ENCODE measurements at places on chromosomes 2 and 18.

GRCh38 chr18:32048507-32049091 is 30.0 kb downstream of the RNF125 start:
- DNase-seq, result no peak

DNA sequence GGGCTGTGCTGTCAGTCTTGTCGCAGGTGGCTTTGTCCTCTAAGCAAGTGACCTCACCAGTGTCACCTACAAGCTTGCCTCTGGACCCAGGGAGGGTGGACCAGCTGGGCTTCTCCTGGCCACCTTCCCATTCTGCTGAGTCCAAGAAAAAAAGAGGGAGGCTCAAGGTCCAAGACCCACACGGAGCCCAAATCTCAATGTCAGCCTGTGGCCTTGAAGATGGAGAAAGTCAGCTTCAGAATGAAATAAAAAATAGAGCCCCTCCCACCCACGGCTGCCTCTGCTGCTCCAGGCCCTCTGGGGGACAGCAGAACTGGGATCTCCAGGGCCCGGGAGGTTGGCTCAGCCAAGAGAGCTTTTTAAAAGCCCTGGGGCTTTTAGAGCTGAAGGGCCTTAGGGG is 145.9 kb downstream of the TNS1 start:
- DNase-seq, result no peak

GRCh38 chr2:88638743-88639142 is 11.5 kb upstream of the EIF2AK3 start:
- peak; percentile 33 for DNase-seq

DNA sequence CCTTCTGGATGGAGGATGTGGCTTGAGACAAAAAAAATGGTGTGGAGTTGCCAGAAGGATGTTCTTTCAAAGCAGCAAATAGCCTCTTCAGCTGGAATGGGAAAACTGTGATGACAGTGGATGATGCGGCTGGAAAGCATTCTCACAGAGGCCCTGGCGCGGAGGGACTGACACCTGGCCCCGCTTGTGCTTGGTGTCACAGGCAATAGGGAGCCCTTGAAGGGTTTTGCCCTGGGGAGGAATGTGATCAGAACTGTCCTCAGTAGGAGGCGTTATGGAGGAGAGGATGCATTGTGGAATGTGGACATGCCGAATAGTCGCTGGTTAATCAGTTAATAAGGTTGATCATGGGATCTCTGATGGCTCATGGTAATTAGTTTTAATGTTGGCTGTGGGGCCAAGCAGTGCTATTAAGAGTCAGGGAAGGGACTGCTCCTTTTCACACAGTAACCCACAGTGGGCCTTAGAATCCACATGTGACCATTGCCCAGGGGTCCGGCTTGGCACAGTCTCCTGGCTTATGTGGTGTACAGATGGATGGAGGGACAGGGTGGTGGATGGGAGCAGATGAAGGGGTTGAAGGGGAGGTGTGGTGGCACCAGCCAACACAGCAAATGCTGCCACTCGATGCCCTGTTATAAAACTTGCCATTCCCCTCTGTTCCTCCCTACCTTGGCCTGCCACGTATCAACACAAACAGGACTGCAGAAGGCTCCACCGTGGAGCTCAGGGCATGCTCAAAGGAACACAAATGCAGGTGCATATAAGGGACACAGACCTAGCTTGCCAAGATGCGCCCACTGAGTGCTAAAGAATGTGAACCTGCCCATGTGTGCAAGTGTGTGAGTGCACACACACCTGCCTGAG is 71.7 kb downstream of the CIB4 start:
- no peak for DNase-seq

GRCh38 chr2:121479882-121480522 is 50.7 kb upstream of the RNU4ATAC start:
- no peak for DNase-seq

DNA sequence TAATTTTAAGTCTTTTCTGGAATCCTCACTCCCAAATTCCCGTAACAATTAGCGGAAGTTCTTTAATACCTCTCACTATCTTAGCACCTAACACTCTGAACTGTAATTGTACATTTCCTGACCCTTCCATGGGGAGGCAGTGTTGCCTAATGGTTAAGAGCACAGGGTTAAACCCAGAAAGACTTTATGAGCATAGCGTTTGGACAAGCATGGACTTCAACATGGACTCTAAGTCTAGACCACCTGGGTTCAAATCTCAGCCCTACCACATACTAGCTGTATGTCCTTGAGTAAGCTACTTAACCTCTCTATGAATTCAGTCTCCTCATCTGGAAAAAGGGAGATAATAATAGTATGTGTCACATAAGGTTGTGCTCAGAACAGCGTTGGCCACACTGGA is 13.0 kb downstream of the ANTXR1 start:
- peak; percentile 57 for DNase-seq

- DNase-seq, result no peak
These were observed 532.4 kb downstream of the ZNF804A start for GRCh38 chr2:185130685-185131084.

GRCh38 chr2:240244543-240244942 is 104.1 kb upstream of the OTOS start:
- no peak for DNase-seq

DNA sequence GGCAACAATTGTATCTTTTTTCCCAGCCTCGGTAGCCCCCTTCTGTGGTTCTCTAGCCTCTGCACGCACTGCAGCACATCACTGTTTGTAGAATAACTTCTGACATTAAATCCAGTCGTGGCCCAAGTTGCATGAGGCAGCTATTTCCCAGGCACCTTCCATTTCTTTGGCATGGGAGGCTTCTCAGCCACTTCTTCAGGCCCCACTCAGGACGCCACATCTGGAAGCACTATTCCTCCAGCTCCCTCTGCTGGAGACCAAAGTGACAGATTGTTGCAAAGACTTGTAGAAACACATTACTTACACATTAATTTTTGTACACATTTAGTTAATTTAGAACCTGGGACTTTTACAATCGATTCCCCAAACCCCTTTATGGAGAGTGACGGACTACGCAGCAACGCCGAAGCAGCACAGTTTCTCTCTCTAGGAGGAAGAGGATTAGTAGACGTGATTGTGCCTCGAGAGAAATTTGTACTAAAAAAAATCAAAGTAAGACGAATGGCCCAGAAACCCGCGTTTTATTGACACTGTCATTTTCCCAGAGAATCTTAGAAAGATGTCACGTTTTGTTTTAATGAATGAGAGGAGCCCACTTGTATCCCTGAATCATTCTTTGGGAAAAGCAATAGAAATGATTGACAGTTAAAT is 57.8 kb upstream of the RGPD5 start:
- peak; percentile 18 for DNase-seq

GRCh38 chr2:171523088-171524017 is 1.1 kb downstream of the CYBRD1 start:
- peak; percentile 39 for DNase-seq

- DNase-seq, result peak; percentile 81
These were observed 103.4 kb downstream of the ALPK2 start for GRCh38 chr18:58525517-58525916.

- no peak for DNase-seq
These were observed 9.6 kb downstream of the SH3YL1 start for GRCh38 chr2:254241-254640.

GRCh38 chr2:231058761-231059550 is 2.3 kb downstream of the PSMD1 start:
- DNase-seq, result no peak

DNA sequence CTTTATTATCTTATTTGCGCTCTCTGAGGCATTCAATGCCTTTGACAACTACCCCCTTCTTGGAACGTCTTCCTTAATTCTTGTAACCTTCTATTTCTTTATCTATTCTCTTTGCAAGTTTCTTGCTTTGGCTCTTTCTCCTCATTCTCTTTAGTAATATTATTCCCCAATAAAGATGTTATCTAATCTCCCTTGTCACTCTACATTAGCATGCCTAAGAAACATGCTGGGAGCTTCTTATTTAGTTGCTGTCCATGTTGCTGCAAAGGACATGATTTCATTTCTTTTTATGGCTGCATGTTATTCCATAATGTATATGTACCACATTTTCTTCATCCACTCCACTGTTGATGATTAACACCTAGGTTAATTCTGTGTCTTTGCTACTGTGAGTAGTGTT is 113.7 kb downstream of the RDH14 start:
- DNase-seq, result no peak

GRCh38 chr2:129192841-129193253 is 786.6 kb upstream of the RAB6C start:
- no peak for DNase-seq

DNA sequence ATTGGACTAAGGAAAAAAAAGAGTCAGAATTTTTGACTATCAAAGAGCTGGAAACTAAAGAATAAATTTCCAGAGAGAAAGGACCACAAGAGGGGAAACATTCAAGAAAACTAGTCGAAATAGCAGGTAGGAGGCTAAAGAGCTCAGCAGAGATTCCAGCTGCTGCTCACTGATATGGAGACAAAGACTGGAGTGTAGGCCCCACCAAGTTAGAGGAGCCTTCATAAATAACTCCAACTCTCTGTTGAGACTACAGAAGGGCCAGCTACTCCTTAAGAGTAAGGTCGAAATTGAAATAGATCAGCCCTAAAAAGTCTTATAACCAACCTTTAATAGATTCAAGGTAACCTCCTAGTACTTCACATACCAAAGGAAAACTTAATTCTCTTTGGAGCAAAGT is 31.1 kb downstream of the SS18 start:
- DNase-seq, result no peak

DNA sequence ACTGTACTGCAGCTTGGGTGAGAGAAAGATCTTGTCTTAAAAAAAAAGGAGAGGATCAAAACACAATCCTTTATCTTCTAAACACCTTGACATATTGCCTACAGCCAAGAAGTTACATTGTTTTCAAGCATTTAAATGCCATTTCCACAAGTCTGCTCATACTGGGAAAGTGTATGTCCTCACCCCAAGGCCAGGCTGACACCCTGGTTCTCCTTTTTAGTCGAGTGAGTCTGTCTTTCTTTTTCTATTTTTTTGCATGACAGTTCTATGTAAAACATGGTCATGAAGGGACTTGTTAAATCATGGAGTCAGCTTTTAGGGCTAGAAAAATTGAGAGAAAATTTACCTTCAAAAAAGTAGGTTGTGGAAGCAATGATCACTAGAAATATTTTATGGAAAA is 233.3 kb downstream of the FAM210A start:
- no peak for DNase-seq

DNA sequence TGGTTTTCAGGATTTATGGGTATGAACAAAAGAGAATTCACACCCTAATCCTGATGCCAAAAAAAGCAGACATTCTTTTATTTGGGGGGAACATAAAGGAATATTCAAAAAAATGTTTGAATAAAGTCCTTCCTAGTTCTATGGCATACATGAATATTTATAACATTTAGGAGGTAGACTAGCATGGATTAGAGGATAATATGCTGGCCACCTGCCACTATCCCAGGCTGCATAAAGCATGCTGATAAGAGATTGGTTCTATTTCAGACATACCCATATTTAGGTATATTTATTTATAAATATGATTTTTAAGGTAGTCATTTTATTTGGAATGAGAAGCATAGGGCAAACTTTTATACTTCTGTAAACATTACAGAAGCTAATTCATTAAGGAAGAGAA is 34.9 kb upstream of the MAP3K20 start:
- no peak for DNase-seq

DNA sequence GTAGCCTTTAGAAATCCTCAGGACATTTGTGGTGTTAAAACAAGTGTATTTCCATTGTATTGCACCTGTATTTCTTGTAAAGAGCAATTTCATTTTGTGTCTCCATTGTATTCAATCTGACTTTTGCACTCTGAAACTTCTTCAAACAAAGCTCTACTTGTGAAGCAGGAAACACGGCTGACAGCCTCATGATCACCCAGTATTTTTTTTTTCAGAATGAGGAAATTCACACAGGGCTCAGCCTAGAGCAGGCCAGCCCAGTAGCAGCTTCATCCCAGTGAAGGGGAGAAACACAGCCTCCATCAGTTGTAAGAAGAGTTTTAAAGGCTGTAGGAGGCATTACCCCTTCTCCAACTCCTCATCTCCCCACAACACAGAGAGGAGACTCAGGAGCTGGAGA is 175.9 kb upstream of the KLHL29 start:
- DNase-seq, result no peak

DNA sequence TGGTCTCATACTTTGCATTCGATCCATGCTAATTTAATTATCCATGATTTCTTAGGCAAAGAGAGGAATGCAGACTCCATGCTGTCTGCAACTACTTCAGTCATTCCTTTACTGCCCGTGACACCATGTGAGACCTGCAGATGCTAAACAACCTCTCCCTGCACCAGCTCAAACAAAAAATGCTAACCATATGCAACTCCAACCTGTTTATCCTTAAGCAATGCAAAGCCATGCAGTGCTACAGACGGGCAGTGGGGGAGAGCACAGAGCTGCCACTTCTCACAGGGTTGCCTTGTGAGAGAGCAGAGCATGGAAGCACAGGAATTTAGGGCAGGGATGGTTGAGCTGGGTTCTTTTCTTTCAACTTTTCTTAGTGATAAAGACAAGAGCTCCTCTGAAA is 74.9 kb upstream of the KLHL14 start:
- no peak for DNase-seq

- no peak for DNase-seq
These were observed 41.4 kb downstream of the BMP10 start for GRCh38 chr2:68829749-68830148.

GRCh38 chr18:30160124-30160523 is 882.4 kb downstream of the DSC3 start:
- DNase-seq, result no peak

GRCh38 chr18:60746919-60747318 is 374.3 kb upstream of the MC4R start:
- no peak for DNase-seq

DNA sequence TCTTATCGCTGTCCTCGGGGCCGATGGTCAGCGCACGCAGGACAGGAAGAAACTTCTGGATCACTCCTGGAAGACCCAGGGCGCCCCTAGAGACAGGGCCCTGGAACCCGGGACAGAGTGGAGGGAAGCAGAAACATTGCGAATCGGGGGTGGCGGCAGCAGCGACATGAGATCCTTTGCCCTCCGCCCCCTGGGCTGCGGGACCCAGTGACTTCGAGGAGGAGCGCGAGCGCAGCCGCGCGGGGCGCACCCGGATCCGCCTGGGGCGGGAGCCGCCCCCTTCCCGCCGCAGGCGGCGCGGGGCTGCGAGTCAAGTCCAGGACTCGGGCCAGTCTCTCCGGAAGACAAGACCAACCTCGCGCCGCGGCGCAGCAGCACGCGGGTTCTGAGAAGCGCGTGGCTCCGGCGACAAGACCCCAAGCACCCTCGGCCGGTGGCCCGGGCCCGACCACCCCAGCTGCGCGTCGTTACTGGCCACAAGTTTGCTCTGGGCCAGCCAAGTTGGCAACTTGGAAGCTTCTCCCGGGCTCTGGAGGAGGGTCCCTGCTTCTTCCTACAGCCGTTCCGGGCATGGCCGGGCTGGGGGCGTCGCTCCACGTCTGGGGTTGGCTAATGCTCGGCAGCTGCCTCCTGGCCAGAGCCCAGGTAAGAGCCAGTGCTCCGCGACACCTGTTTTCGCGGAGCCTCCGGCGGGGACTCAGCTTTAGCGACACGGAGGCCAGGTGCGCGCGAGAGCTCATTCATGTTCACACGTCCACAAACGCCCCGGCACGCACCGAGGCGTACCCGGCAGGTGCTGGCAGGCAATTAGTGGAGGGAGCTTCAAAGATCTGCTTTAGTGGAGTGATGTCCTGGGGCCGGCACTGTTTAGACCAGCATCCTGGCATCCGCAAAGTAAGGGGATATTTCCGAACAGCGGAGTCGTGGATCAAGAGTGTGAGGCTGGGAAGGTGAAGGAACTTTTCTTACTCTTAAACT is at the start of gene PTH2R:
TSS of gene PTH2R (plus strand) at position 319 of the 978 bp plus-strand sequence. CDS start at position 571, 252 bp downstream.
- no peak for DNase-seq
